Activated CD8-positive, alpha-beta memory T cell treated with anti-CD3 and anti-CD28 coated beads for 48 hours (primary cell): ENCODE measurements at places on chromosomes 2 and 18.

DNA sequence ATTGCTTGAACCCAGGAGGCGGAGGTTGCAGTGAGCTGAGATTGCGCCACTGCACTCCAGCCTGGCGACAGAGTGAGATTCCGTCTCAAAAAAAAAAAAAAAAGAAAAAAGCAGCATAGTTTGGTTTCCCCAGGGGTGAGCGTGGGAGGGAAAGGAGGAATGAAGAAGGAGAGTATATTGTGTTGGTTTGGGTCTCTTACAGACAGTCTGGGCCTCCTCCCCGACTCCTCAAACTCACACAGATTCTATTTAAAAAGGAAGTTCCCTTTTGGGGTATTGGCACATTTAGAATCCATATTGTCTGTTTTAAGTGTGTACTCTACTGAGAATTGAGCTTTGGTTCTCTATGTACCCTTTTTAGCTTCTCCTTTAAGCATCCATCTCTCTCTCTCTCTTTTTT lies 27.4 kb upstream of the SLC20A1 start:
- no peak for DNase-seq

GRCh38 chr2:25032094-25032493 lies 9.8 kb upstream of the EFR3B start:
- DNase-seq, result no peak

- DNase-seq, result no peak
Observed at GRCh38 chr18:40109252-40110049, 1845.6 kb upstream of the PIK3C3 start.

DNA sequence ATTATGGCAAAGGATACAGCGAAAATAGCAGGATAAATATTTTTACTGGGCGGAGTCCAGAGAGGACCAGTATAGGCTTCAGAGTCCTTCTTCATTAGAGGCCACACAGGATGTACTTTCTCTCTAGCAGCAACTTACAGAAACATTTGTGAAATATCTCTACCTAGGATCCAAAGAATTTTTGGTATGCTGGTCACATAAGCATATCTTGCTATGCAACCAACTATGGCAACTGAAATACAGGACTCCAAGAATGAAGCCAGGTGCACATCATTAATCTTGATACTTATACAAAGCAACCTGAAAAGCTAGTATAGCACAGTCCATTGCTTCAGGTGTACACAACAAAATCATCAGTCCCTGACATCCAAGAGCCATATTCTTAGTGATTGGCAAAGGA lies 59.1 kb upstream of the NABP1 start:
- no peak for DNase-seq

GRCh38 chr2:64454386-64455332 lies 697 bp downstream of the LGALSL start:
- peak; percentile 37 for DNase-seq

DNA sequence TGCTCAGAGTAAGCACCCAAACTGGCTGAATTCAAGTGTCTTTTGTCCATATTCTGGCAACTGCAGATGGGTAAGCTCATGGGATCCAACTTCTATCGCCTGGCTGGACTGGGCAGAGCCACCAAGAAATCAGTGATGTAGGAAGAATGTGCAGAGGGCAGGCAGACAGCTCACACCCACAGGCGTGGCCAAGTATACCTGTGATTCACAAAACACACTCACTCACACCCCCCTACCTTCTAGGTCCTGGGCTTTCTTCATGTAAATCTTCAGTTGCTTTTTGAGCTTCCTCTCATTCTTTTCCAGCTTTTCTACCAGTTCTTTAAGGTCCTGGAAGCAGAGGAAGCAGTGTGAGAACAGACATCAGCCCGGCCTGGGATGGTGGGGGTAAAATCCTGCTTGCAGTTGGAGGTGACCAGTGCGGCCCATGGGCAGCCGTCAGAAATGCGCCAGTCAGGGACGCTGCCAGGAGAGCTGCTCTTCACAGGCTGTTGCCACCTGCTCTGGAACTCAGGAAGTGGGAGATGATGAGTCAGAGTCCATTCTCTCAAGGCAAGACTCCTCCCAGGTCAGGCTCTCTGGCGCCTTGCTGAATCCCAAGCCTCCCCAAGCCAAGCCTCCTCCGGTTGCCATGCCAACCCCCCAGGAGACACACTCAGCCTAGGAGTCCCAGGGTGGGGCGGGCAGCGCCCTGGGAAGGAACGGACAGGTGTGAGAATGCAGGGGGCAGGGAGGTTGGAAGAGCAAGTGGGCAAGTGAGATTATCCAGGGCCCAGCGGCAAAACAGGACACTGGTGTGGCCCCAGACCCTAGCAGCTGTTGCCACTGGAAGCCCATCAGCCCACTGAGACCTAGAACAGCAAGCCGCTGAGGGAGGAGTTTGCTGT lies 36.2 kb upstream of the ACAA2 start:
- no peak for DNase-seq

DNA sequence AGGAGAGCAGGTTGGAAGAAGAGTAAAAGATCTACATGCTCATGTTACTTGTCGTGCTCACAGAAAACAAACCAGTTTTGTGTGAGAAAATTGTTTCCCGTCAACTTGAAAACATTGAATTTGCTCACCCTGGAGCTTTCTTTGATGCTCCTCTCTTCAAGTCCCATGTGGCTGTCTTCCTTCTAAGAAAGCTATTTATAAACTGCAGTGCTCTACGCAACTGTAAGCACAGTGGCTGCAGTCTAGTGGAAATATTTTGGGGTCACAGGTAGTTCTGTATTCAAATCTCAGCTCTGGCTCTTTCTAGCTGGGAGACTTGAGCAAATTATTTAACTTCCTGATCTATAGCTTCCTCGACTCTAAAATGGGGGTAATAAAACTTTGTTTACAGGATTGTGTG lies 211.8 kb downstream of the PLCL1 start:
- no peak for DNase-seq

DNA sequence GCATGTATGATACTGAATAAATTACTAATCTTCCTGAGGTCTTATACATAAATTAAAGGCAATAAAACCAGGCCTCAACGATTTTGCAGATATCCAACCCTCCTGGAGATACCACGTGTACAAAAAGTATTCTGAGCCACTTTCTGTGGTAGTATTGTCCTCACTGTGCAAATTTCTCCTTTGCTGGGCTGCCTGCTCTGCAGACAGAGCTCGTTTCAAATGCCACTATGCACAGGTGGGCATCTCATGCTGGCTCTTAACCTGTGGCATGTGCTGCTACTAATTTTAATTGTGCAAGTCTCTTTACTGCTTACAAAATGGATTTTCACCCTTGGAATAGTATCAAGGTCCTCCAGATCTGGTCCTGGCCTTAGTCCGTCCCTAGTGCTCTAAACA lies 66.4 kb upstream of the SLC16A14 start:
- no peak for DNase-seq

DNA sequence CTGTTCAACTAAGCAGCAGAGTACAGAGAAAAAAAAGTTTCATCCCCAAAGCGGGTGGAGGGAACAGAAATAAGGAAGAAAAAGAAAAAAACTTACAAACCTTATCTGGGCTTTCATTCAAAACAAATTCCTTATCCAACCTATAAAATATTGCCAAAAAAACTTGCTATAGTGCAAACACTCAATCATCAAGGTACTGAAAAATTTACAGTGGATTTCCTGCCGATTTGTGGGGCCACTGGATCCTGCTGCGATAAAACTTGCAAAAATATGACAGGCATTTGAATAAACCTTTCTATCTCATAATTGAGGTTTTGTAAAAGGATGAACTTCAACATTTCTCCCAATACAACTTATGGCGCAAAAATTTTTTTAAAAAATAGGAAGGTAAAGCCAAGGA lies 77.0 kb downstream of the ZNF521 start:
- no peak for DNase-seq

GRCh38 chr18:57802213-57803102 lies 657 bp downstream of the ATP8B1 start:
- DNase-seq, result no peak

DNA sequence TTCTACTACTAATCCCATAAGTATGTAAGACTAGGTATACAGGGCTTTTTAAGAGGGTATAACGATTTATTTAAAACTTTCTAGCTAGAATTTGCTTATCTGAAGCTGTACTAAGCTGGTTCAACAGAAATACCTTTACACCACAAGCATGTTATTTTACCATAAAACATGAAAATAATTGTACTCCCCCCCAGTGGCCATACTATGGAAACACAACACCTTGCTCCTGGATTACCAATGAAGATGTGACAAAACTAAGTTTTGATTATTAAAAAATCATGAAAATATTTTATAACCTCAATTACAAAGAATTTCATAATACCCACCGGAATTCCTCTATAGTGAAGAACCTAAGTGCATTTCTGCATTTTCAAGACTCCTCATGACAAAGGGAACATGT lies 27.3 kb downstream of the LPIN2 start:
- DNase-seq, result no peak

GRCh38 chr2:25957743-25958142 lies 24.6 kb downstream of the KIF3C start:
- DNase-seq, result no peak

DNA sequence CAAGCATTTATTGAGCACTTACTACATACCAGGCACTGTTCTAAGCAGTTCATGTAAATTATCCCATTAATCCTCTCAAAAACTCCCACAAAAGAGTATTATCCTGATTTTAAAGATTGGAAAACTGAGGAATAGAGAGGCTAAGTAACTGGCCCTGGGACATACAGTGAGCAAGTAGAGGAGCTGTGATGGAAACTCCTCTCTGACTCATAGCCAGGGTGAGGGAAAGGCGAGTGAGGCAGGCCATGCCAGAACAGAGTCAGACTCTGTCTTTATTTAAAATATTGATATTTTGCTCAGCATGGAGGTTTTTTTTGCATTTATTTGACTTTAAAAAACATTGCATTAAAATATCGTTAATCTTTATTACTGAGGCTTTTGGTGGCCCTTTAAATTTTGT lies 208.0 kb downstream of the LOXHD1 start:
- DNase-seq, result no peak

DNA sequence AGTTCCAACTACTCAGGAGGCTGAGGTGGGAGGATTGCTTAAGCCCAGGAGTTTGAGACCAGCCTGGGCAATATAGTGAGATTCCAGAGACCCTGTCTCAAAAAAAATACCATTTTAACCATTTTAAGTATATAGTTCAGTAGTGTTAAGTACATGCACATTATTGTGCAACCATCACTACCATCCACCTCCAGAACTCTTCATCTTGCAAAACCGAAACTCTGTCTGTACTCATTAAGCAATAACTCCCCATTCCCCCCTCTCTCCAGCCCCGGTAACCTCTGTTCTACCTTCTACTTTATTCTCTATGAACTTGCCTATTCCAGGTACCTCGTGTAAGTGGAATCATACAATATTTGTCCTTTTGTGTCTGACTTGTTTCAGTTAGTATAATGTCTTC lies 86.4 kb downstream of the GFPT1 start:
- no peak for DNase-seq

GRCh38 chr18:61543518-61543917 lies 210.3 kb downstream of the CDH20 start:
- DNase-seq, result no peak

GRCh38 chr2:18473241-18474181 lies 86.9 kb downstream of the RDH14 start:
- no peak for DNase-seq

DNA sequence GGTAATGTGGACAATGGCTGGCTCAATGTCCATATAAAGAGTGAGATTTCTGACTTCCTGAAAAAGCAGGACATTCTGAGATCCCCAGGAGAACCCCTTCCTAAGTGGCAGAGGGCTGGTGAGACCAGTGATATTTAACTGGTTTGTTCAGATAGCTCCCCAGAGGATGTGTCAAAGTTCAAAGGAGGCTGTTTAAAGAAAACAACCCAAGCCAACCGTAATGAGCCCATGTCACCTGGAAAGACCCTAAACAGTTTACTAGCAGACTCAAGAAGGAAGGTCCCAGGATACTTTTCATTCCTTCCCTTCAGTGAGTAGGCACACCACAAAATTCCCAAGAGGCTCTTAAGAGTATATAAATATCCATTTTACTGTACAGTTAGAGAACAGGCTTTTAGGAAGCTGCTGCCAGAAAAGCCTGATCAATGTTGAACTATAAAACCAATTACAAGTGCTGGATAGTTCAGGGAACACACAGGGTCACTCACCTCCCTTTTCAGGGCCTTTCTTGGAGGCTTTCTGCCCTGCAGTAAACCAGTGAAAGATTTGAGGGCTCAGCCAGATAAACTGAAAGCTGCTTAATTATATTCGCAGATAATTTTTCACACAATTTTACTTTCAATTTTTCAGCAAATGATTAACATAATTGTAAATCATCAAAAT lies 293.5 kb downstream of the ASXL3 start:
- no peak for DNase-seq

GRCh38 chr18:58662118-58662517 lies 9.1 kb upstream of the MALT1 start:
- no peak for DNase-seq

DNA sequence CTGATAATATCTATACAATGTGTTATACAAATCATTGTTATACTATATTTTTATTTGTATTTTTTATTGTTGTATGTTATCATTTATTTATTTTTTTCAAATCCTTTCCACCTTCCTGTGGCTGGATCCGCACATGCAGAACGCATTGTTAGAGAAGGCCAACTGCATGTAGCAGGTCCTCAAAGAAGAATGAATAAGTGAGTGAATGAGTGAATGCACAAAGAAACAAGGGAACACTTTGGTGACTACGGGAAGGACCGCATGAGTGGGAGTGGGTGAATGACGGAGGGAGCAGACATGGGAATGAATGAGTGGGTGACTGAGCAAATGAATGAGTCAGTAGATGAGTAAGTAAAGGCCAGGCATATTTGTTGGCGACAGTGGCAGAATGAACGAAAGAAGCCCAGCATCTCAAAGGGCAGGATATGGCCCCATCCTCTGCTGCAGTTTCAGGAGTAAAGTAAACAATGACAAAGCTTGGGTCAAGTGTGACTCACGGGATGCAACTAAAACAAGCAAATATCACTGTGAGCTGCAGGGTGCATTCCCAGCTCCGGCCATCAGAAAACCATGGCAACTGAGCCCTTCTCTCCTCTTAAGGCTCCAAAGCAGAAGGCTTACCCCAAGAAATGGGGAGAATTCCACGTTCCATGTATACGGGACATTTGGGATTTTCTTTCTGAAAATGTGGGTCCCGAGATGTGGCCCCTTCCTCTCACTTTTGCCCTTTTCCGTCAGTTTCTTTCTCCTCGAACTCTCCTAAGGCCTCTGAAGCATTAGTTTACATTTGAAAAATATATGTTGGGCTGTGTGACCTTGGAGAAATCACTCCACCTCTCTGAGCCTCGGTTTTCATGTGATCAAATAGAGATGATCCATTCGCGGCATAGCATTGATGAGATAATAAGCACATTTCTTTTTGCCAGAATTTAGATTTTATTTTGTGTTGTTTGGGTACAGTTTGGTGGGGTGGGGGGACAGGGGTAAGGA lies 24.5 kb downstream of the KCNF1 start:
- DNase-seq, result no peak

DNA sequence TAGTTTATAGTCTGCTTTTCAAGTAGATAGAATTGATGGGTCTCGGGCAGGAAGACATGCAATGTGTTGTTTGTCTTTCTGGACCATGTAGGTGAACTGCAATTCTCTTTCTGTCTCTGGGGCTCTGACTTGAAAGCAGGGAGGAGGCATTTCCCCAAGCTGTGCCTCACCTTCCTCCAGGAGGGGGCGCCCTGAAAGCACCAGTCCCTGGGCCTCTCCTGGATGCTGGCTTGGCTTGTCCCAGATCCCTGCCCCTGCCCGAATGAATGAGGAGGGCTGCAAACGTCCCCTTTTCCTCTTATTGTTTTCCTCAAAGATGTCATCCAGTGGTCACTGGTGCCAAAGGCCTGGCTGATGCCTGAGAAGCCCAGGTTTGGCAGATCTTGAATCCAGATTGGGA lies 270.6 kb downstream of the CELF4 start:
- no peak for DNase-seq
